ENCODE measurements at places on chromosomes 4 and X.

- DNase-seq, result no peak
These were observed 879 bp downstream of the SH2D1A start for GRCh38 chrX:124347242-124347641.

DNA sequence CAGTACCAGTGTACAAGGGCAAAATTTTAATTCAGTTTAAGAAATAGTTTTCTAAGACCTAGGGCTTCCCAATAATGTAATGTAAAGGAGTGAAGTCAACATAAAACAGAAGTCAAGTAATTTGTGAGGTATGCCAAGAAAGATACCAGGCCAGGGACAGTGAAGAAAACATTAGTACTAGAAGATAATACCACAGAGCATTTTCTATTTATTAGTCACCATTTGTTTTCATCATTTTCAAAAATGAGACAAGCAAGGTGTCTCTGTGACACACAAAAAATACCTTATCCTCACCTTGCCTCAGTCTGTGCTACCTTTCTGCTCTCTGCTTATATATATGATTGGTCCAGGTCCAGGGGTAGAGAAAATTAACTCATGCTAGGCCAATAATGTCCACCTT is 46.8 kb downstream of the VEGFC start:
- no peak for DNase-seq

GRCh38 chr4:121464854-121465253 is 84.0 kb upstream of the QRFPR start:
- DNase-seq, result no peak

- no peak for DNase-seq
These were observed 6.6 kb downstream of the RAI2 start for GRCh38 chrX:17854531-17854930.

- no peak for DNase-seq
These were observed 12.1 kb upstream of the DCTD start for GRCh38 chr4:182929296-182929695.

- no peak for DNase-seq
These were observed 159.2 kb downstream of the SLC4A4 start for GRCh38 chr4:71498002-71498401.

DNA sequence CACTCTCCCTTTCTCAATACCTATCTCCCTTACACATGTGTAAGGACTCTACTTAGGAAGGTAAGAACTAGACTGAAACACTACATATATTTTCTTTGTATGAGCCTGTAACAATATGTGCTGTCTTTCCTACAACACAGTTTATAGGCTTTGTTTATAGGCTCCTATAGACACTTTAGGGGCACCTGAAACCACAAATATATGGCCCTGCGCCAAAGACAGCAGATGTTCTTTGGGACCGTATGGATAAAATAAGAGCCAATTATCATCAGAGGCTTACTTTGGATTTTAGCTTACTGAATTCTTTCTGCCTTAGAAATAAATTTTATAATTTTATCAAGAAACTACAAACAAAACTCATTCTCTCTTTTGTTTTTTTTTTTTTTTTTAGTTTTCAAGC is 16.6 kb upstream of the CXCL3 start:
- DNase-seq, result no peak

- no peak for DNase-seq
These were observed 44.3 kb downstream of the FBXL5 start for GRCh38 chr4:15610855-15611254.

DNA sequence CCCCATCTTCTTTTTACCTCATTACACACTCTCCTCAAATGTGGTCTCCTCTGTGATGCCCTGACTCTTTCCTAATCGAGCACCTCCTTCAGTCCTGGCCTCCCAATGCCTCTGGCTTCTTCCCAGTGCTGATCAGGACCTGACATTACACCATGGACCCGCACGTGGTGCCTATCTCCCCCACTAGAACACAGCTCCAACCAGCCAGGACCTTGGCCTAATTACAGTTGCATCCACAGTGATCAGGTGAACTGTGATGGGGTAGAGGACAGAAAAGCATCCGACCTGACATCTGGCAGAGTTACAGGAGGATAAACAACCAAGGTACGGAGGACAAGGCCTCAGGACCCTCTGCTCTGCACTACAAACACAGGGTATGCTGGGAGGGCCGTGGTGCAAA is 12.4 kb downstream of the LYAR start:
- DNase-seq, result no peak

DNA sequence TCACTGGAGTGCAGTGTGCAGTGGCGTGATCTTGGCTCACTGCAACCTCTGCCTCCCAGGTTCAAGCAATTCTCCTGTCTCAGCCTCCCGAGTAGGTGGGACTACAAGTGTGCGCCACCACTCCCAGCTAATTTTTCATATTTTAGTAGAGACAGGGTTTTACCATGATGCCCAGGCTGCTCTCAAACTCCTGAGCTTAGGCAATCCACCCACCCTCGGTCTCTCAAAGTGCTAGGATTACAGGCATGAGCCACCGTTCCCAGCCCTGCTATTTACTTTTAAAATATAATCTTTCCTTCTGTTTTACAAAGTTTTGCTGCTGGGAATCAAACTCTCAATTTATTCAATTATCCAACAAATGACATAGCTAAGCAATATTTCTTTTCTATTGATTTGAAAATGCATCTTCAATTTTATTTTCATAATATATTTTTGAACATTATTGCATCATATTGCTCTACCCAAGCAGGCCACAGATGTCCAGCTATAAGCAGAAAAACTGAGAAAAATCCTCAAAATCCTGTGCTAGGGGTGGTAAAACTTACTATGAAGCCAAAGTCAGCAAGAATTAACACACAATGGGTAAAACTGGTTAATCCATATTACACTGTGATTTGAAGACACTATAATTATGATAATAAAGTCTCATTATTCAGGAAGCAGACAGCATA is 5.2 kb downstream of the TIFA start:
- no peak for DNase-seq

DNA sequence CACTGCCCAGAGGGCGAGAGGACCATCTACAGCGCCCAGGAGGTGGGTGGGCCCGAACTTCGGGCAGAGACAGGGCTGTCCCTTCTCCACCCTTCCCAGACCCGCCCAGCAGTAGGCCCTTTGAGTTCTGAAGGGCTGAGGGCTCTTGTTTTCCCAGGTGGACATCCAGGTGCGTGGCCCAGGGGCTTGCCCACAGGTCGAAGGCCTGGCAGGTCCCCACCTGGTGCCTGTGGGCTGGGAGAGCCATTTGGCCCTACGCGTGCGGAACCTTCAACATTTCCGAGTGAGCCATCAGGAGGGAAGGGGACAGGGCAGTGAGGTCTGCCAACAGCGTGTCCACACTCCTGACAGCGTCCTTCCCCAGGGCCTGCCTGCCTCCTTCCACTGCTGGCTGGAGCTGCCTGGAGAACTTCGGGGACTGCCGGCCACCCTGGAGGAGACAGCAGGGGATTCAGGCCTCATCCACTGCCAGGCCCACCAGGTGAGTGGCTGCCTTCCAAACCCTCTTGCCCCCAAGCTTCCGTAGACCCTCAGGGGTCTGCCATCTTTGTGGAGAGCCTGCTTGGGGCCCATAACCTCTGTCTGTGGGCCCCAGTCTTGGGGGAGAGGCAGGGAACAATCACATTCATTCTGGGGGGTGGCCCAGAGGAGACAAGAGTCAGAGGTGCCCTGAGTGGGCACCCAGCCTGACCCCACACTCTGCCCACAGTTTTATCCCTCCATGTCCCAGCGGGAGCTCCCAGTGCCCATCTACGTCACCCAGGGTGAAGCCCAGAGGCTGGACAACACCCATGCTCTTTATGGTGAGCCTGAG is 6.8 kb downstream of the PLXNB3 start:
- no peak for DNase-seq

- no peak for DNase-seq
These were observed 67.0 kb downstream of the AASDH start for GRCh38 chr4:56320293-56320692.

GRCh38 chr4:112942077-112942476 is 107.4 kb upstream of the ANK2 start:
- no peak for DNase-seq

GRCh38 chr4:87632469-87632868 is 17.6 kb upstream of the DMP1 start:
- no peak for DNase-seq

DNA sequence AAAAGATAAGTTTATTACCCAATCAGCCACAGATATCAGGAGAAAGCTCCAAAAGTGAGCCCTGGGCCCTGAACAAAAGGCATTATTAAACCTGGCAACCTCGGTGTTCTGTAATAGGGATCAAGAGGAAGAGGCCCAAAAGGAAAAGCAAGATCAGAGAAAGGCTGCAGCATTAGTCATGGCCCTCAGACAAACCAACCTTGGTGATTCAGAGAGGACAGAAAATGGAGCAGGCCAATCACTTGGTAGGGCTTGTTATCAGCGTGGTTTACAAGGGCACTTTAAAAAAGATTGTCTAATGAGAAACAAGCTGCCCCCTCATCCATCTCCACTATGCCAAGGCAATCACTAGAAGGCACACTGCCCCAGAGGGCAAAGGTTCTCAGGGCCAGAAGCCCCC is 75.7 kb downstream of the AGTR2 start:
- no peak for DNase-seq

- DNase-seq, result no peak
These were observed 457.9 kb downstream of the FAT4 start for GRCh38 chr4:125772680-125773079.

- no peak for DNase-seq
These were observed 269.1 kb upstream of the ZFP42 start for GRCh38 chr4:187726485-187726884.

- DNase-seq, result no peak
These were observed 623.9 kb downstream of the BCOR start for GRCh38 chrX:39473812-39474211.

DNA sequence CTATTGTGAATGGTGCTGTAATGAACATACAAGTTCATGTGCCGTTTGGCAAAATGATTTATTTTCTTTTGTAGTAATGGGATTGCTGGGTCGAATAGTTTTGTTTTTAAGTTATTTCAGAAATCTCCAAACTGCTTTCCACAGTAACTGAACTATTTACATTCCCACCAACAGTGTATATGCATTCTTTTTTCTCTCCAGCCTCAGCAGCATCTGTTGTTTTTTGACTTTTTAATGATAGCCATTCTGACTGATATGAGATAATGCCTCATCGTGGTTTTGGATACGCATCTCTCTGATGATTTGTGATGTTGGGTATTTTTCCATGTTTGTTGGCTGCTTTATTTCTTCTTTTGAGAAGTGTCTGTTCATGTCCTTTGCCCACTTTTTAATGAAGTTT is 246.3 kb upstream of the ADGRL3 start:
- no peak for DNase-seq

GRCh38 chr4:81166458-81167160 is 48.4 kb downstream of the PRKG2 start:
- no peak for DNase-seq

- no peak for DNase-seq
These were observed 64.5 kb upstream of the BMP2K start for GRCh38 chr4:78711676-78712075.

DNA sequence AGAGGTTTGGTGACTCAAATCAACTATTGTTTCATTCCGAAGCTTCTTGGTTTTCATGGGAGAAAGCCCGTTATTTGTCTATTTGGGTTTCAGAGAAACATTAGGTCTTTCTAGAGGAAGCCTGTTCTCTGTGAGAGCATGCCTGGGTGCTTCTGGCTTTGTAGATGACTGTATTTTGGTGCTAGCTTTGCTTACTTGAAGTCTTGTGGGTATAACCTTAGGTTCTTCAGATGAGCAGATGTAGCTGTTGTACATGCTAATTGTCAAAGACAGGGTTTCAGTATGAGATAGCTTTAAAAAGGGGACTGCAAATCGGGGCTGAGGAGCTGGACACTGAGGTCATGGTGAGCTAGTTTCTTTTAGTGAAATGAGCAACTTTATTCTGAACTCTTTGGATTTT is 7.9 kb upstream of the STOX2 start:
- no peak for DNase-seq

DNA sequence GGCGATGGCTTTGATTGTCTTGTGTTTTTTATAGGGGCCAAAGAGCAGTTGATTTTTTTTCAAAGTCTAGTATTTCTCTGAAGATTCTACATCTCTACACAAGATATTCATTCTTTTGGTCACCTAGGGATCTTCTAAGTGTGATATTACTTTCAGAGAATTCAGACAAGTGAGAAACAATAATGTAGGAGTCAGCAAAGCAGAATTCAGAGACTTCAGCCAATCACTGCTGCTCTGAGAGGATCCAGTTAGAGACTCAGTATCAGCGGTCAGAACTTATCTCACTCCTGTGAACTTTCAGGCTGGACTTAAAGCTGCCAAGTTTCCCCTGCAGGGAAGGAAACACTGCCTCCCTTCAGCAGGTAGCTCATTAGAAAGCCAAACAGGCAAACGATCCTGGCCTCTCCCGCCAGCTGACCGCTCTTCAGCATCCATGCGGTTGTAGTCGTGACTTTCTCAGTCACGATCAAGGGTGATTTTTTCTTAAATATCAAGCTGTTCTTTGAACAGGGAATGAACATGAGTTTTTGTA is 59.2 kb downstream of the NSUN7 start:
- no peak for DNase-seq

- DNase-seq, result no peak
These were observed 64.0 kb upstream of the RHOH start for GRCh38 chr4:40132816-40133215.

- no peak for DNase-seq
These were observed 561.4 kb downstream of the ZIC3 start for GRCh38 chrX:138127314-138127713.

DNA sequence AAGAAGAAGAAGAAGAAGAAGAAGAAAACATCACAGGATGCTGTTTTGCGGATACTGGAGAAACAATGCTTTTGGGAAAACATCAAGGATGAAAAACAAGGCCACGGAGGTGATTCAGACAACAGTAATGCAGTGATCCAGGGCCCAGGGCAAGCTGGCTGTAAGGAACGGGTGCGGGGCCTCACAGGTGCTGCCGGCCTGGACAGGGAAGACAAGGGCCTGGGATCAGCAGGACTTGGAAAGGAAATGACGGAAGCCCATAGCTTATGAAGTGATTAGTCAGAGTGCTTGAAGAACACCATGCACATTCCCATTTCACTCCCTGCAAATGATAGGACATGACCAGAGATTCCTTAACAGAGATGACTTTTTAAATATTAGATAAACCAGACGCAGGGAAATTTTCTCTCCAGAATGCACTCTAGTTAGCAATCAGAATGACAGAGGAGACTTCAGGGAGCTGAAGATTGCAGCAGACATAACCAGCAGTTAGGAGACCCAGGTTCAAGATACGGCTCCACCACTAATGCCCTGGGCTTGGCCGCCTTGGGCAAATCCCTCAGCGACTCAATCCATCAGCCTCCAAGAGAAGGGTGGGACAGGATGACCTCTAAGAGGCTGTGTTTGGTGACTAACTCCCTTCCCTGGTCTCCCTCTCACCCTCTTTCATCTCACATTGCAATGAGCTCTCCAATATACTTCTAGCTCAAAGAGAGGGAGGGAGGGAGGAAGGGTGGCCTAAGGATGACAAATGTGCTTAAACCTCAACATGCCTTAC is 54.1 kb downstream of the APBB2 start:
- DNase-seq, result no peak

- no peak for DNase-seq
These were observed 383.9 kb downstream of the RPA4 start for GRCh38 chrX:97267396-97268181.
